ENCODE measurements at places on chromosomes 1 and 21.

DNA sequence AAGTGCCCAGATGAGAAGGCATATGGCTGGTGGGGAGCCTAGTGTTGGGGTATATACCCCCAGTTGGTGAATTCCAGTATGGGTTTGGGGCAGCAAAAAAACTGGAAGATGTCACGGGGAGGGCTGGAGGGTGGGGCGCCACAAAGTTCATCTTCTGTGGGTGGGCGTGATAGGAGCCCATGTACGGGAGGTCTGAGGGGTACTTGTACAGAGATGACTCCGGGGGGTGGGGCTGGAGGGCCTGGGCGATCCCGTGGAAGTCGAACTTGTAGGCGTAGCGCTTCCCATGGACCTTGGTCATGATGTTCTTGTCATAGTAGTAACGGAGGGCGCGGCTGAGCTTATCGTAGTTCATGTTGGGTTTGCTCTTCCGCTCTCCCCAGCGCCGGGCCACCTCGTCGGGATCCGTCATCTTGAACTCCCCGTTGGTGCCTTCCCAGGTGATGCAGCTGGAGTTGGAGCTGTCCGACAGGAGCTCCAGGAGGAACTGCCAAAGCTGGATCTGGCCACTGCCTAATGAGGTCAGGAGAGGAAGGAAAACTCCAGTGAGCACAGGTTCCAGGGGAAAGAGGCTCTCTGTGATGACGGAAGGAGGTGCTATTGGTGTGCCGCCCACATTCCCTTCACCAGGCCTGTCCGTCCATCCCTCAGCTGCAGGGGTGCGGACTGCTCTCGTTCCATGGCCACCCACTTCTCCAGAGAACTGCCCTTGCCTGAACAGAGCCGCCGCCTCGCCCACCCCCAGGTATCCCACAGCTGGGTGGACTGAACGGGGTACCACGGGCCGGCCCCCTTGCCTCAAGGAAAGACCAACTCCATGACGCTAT is 114.7 kb downstream of the ERG start:
- no peak for DNase-seq

GRCh38 chr1:36126005-36126716 is 1.1 kb upstream of the COL8A2 start:
- no peak for DNase-seq

- peak; percentile 19 for DNase-seq
These were observed 54.0 kb downstream of the CLIC6 start for GRCh38 chr21:34722684-34723300.

DNA sequence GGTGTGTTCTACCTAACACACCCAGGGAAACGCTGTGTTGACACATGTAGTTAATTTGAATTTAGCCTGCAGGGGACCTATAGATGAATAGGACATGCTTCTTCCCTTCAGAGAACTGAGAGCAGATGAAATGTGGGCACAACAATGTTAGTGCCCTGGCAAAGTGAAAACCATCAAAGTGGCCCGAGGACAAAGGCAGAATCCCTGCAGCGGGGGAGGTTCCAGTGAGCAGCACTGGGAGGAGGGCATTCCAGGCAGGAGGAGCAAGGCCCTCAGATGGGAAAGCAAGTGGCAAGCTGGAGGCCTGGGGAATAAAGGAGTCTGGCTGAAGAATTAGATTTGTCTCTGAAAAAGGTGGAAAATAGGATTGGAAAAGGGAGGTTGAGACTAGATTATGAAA is 37.2 kb downstream of the C1orf94 start:
- no peak for DNase-seq

- no peak for DNase-seq
These were observed 4.0 kb downstream of the SF3B4 start for GRCh38 chr1:149923626-149924025.

- no peak for DNase-seq
These were observed 283.3 kb downstream of the CAMTA1 start for GRCh38 chr1:7068552-7068951.

DNA sequence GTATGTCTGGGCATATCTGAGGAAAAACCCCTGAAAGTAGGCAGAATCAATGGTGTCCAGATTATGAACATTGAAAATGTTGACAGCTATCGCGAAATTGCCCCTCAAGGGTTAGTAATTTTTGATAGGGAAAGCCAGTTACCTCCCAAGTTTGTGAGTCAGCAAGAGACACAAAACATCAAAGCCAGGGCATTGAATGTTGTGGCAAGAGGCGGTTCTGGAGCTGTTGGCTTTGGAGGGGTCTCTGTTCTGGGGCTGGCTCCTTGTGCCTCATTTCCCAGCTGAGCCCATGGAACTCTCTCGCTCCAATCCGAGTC is 10.6 kb upstream of the S100A11 start:
- DNase-seq: peak; percentile 49

GRCh38 chr1:160451119-160451858 is 50.9 kb downstream of the VANGL2 start:
- no peak for DNase-seq

DNA sequence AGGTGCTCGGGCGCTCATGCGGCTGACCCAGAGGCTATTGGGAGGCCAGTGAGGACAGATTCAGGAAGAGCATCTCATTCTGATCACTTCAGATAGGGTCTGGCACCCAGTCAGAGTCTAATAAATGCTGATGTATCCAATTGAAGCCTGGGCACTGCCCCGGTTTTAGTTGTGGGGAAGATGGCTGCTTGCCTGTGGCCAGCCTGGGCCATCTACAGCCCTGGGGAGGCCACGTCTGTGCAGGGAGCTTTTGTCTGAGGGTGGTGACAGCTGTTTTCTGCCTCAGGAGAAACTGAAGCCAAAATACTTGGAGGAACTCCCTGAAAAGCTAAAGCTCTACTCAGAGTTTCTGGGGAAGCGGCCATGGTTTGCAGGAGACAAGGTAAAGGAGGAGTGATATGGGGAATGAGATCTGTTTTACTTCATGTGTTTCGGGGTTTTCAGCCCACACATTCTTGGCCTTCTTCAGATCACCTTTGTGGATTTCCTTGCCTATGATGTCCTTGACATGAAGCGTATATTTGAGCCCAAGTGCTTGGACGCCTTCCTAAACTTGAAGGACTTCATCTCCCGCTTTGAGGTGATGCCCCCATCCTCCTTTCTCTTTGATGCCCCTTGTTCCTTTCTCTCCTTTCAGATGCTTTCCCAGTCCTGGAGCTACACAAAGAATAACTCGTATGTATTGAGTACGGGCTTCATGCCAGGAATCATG is 2.8 kb downstream of the GSTM5 start:
- DNase-seq: no peak

- no peak for DNase-seq
These were observed 245.0 kb downstream of the USH2A start for GRCh38 chr1:216178281-216178680.

DNA sequence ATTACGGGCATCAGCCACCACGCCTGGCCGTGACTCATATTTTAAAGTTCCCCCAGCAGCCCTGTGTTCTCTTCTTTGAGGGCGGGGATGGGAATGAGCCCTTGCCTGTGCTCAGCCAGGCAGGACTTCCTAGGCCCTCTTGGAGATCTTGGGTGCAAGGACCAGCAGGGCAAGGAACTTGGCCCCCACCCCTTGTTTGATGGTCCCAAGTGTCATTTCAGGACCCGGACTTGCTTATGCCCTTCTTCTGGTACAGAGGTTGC is 9.3 kb downstream of the RASSF5 start:
- no peak for DNase-seq
